ENCODE measurements at places on chromosomes 3 and 15.

DNA sequence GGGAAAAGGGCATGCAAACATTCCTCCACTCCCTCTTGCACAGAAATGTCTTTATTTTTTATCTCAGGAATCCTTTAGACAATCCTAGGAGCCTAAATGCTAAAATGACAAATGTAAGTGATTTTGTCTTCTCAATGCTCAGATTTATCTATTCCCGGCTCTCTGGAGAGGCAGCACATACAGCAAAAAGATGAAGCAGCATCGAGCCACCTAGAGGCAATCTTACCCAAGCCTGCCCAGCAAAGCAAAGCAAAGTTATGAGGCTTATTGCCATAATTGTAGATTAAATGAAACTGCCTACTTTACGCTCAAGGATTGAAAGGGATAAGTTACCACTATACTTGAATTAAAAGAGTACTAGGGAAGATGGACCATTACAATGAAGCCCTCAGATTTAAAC is 750.4 kb upstream of the NR2F2 start:
- no peak for DNase-seq

DNA sequence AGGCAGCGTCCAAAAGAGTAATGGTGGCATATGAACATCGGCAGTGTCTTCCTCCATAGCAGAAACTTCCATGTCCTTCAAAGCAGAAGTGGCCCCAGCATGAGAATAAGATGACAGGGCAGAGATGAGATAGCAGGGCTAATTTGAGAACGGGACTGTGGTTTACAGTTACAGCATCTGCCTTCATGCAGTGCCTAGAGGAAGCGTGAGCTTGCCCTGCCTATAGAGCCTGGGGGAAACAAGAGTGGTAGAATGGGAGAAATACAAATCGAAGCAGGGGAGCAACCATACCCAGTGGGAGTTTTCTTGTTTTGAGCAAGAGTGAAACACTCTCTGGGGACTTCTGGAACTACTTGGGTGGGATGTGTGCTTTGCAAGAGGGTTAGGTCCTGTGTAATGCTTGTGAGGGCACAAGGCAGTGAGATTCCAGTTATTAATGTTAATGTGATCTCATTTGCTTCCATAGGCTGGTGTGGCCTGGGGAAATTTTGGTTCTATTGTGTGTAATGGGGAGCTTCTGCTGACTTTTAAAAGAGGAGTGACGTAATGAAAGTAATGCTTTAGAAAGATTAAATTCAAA is 616.9 kb downstream of the ZIC1 start:
- no peak for DNase-seq

GRCh38 chr3:70085613-70086012 is 86.1 kb downstream of the SAMMSON start:
- no peak for DNase-seq

DNA sequence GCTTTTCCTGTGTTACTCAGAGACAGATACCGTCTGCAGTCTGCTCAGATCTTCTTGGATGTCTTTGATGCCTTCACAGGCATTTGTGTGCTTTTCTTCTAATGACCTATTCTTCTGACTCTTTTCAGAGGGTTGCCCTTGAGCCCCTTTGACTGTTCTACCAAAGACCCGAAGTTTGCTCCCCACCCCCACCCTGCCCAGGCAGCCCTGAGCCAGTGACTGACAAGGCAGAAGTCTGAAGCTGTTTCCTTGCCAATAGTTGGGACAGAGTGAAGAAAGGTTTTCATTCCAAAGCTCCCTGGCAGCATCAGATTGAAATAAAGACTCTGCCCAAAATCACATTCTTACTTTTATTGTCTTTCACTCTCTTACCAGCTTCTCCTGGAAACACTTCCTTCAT is 9.0 kb upstream of the ATP13A5 start:
- DNase-seq, result no peak

- no peak for DNase-seq
These were observed 7.5 kb downstream of the EPHB1 start for GRCh38 chr3:134802428-134803050.

DNA sequence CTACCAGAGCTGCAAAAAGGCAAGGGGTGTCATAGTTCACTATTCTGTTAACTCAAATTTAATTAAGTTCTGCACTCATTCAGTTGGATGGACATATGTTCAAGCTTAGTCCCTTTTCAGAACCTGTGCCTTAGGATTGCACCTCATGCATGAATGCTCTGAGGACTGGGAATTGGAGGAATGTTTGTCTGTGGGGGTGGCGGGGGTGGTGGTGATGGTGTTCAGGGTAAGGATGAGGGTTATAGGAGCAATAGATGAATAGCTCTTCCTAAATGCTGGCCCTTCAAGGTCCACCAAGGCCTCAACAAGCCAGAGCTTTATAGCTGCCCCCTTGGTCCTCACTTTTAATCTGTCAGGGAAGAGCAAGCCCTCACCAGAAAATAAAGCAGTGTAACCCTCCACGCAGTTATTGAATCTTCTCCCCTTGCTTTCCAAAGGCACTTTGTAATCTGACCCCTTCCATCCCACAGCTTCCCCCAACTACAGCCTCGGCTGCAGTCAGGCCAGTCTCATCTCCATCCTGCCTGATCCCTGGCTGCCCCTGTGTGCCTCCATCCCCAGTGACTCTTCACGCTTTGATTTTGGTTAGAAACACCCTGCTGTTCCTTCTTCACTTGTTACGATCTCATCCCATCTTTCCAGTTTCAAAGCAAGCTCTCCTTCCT is 221.6 kb upstream of the LMCD1 start:
- no peak for DNase-seq

DNA sequence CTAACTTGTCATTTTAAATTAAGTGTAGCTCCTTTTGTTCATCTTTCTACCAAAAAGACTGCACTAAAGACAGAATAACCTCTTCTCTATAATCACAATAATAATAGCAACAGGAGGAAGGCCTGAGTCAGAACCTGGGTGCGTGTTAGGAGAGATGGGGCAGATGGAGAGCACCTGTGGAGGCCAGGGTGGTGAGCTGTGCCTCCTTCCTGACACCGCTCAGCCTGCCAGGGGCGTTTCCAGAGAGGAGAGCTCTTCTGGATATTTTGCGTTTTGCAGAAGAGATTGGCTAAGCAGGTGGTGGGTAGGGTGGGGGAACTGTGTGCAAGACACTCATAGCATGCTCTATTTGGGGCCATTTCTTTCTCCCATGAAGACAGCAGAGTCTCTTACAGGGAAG is 83.5 kb downstream of the MEGF11 start:
- DNase-seq, result no peak

- no peak for DNase-seq
These were observed 1.6 kb upstream of the ITGB5 start for GRCh38 chr3:124888482-124889441.

DNA sequence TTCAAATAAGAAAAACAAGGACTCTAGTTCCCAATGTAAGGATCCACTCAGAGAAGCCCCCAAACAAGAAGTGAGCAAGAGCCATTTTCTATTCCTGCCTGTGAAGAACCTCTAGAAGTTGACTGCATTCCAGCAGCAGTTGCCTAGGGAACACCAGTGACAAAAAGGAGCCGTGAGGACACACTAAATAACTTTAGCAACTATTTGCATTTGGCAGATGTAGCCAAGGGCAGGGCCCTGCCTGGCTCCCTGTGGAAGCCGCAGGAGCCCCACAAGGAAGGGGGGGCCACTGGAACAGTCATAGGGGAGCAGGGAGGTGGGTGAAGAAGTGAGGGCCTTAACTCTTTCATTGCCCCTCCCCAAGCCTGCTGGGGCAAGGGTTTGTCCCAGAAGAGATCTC is 470.2 kb upstream of the PROK2 start:
- DNase-seq, result no peak

- DNase-seq, result no peak
These were observed 6.3 kb upstream of the SCN5A start for GRCh38 chr3:38655708-38656300.

DNA sequence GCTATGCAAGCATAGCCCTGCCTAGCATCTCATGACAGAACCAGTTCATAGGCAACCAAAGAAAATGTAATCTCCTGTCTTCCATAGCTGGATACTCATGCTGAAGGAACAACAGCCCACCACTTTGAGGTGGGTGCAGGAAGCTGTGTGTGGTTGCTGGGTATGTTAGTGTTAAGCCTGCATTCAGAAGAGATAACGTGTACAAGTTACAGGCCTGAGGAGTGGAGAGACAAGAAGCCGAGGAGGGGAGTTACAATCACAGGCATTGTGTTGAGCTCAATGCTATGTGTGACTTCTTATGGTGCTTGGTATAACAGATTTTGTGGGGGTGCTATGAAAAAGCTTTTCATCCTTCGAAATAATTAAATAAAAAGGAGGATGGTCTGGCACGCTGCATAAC is 42.8 kb upstream of the SECISBP2L start:
- no peak for DNase-seq

DNA sequence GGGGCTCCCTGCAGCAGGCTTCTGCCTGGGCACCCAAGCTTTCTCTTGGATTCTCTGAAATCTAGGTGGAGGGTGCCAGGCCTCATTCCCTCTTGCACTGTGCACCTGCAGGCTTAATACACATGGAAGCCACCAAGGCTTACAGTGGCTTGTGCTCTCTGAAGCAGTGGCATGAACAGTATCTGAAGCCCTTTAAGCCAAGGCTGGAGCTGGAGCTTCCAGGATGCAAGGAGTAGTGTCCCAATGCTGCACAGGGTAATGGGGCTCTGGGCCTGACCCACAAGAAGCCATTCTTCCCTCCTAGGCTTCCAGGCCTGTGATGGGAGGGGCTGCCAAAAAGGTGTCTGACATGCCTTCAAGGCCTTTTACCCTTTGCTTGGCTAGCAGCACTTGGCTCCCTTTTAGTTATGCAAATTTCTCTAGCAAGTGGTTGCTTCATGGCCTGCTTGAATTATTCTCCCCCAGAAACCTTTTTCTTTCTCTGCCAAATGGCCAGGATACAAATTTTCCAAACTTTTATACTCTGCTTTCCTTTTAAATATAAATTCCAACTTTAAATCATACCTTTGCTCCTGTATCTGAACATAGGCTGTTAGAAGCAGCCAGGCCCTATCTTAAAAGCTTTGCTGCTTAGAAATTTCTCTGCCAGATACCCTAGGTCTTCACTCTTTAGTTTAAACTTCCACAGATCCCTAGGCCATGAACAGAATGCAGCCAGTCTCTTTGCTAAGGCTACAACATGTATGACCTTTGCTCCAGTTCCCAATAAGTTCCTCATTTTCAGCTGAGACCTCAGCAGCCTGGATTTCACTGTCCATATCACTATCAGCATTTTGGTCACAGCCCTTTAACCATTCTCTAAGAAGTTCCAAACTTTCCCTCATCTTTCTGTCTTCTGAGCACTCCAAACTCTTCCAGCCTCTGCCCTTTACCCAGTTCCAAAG is 201.1 kb upstream of the LRRFIP2 start:
- no peak for DNase-seq

DNA sequence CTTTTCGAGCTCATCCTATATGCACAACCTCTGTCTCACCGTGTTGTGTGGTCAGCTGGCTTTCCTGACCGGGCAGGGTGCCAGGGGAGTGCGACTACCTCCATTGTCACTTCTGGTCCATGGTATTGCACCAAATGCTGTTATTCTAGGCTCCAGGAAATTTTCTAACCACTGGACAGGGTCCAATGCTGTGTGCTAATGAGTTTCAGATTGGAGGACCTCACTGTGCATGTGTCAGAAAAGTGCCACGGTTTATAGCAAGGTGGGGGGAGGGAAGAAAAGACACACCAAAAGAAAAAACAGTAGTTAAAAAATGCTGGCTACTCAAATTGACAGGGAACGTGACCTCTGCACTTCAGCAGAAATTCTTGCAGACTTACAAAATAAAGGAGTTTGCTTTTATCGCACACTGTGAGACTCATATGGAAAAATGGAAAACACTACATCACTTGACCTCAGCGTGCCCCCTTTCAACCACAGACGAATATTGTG is 480.1 kb downstream of the FOXP1 start:
- DNase-seq, result no peak

- no peak for DNase-seq
These were observed 75.8 kb upstream of the MB21D2 start for GRCh38 chr3:192993411-192993810.

DNA sequence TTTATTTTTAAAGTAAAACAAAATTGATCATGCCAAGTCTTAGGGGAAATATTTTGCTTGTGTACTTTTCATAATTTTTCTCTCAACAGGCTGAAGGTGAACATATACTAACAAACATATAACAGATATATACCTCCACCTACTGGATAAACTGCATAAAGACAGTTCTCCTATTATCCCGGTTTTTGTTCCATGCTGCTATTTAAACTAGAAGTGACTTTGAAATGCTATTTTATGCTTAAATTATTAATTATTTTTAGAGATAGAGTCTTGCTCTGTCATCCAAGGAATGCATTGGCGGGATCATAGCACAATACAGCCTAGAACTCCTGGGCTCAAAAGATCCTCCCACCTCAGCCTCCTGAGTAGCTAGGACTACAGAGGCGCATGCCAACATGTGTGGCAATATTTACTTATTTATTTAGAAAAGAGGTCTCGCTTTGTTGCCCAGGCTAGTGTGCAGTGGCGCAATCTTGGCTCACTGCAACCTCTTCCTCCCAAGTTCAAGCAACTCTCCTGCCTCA is 49.8 kb downstream of the ST3GAL6 start:
- no peak for DNase-seq

GRCh38 chr15:62509395-62509958 is 344.4 kb upstream of the C2CD4B start:
- DNase-seq, result no peak

- DNase-seq, result no peak
These were observed 105.7 kb downstream of the APBA2 start for GRCh38 chr15:28991236-28992171.

DNA sequence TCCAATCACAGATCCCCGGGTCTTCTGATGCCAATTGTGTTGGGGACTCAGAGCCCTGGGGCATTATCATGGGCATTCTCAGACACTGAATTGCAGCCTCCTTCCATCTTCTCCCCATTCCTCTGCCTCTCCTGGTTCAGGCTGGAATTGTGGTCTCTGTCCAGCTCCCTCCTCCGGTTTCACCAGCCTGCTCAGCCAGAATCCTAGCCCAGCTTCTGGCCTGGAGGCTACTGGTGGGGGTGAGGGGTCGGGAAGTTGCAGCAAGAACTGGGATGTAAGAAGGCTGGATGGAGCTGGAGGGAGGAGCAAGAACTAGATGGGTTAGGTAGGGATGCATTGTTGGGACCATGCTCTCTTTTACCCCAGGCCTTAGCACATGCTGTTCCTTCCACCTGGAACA is 53.5 kb downstream of the TLE3 start:
- no peak for DNase-seq

DNA sequence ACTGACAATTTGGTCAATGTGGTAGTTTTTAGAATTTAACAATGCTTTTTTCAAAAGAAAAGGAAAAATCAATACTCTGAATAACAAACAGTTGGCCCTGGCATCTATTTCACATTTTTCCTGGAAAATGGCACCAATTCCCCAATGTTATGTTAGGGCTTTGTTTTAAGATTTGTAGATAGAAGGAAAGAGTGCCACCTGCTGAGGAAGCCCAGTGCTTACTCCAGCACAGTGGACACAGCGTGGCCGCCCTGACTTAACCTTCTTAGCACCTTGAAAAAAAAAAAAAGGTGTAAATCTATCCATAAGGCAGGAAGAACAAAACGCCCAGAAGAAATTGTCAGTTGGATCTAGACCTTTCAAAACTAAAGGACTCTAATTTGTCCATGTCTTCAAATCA is 110.7 kb upstream of the CNTN4 start:
- no peak for DNase-seq

GRCh38 chr3:99365979-99366378 is 272.4 kb upstream of the COL8A1 start:
- DNase-seq, result no peak
